ENCODE measurements at places on chromosomes 7 and 10.

- DNase-seq, result no peak
Observed at GRCh38 chr7:1647961-1648672, 22.0 kb upstream of the ELFN1 start.

- DNase-seq, result no peak
Observed at GRCh38 chr10:24814568-24815313, 91.1 kb upstream of the ARHGAP21 start.

- no peak for DNase-seq
Observed at GRCh38 chr10:36380538-36380937, 738.4 kb upstream of the FZD8 start.

DNA sequence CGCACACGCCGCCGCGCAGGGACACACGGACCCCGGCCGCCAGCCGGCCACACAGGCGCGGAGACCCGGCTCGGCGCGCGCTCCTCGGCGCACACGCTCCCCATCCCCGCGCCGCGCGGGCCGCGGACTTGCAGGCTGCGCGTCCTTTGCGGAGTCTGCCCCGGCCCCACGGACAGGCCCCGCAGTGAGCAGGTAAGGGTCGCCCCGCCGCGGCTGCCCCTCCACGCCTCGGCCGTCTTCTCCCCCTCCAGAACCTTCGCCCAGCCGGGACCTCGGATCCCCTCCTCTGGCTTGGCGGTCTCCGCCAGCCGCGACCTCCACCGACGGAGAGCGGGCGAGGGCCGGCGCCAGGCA, 356 bp downstream of the ADCYAP1R1 start:
- DNase-seq, result no peak

DNA sequence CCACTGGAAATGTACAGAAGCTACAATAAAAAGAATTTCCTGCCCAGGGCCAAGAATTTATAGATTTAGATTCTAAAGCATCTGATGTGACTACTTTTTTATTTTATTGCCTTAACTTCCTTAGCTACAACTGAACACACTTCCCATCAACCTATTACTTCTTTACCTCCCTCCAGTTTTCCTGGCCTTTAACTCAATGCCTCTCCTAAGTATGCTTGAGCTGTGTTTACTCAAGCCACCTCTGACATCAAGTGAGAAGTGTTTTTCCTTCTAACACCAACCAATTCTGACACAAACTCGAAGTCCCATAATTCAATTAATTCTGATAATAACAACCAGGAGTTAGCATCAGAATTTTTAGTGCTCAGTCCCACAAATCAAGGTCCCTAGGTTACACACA, 170.0 kb downstream of the IMMP2L start:
- no peak for DNase-seq
